ENCODE measurements at places on chromosomes 13 and 19.

- DNase-seq, result no peak
Observed at GRCh38 chr13:39531646-39532045, 71.3 kb downstream of the LHFPL6 start.

- DNase-seq, result no peak
Observed at GRCh38 chr13:100987948-100988347, 313.4 kb upstream of the TMTC4 start.

DNA sequence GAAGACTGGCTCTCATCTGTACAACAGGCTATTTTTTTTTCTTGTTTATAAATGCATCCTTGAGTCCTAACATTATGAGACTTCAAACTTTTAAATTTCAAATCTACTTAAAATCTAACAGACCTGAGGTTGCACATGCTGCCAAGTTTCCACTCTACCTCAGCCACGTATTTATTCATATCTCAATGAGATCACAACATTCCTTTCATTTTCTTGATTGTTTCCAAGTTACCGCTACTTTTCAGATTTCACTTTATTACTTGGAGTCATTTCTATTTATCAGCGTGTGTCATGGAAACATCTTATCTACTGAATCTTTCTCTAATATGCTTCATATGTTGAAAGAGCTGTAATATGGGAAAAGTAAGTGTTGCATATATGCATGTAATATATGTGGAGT lies 1257.5 kb upstream of the ATXN8OS start:
- no peak for DNase-seq

DNA sequence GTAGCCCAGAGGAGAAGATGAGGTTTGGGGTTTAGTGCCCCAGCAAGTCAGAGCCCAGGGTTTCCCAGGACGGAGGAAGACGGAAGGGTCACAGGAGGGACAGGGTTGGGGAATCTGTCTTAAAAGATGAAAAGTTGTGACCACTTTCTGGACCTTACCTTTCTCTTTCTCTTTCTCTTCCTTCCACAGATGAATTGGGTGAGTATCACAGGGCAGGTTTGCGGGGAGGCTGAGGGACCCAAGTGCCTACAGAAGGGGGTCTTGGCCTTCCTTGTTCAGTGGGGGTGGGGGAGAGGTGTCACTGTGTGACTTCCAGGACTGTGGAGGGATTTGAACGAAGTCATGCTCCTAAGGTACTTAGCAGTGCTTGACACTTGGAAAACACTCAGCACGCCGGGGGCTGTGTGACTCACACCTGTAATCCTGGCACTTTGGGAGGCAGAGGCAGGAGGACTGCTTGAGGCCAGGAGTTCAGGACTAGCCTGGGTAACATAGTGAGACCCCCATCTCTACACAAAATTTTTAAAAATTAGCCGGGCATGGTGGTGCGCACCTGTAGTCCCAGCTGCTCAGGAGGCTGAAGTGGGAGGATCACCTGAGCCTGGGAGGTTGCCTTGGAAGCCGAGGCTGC lies 8.5 kb downstream of the RELB start:
- no peak for DNase-seq

DNA sequence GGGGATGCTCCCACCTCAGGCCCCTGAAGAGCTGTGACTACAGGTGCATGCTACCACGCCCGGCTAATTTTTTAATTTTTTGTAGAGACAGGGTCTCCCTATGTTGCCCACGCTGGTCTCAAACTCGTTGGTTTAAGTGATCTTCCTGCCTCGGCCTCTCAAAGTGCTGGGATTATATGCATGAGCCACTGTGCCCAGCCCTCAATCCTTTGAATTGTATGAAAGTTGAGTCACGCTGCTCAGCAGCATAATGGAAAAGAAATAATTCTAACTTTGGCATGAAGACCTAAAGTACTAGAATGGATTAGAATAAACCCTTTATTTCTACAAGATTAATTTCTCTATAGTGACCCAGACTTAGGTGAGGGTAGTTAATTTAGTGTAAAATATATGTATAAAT lies 42.4 kb downstream of the MRPS31 start:
- no peak for DNase-seq

DNA sequence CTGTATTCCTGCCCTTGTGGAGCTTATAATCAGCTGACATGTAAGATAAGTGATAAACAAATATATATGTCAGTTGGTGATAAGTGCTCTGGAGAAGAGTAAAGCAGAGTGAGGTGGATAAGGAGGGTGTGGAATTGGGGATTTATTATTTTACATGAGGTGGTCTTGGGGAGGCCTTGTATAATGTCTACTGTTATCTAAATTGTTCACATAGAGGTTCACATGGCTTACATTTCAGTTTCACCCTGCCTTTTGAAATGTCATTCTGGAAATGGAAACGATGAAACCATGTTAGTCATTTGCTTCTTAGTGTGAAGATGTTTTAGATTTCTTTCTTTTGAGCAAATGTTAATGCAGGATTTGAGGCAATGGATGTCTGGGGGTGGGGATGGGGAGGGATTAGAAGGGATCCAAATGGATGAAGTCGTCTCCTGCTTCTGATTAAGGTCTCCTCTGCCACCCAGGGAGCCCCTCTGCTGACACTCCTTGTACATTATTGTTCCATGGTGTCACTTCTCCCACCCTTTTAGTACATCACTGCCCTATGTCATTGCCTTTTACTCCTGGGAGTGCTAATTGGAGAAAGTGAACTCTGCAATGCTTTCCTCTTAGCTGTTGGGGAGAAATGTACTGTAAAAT lies 14.0 kb downstream of the B3GLCT start:
- no peak for DNase-seq

DNA sequence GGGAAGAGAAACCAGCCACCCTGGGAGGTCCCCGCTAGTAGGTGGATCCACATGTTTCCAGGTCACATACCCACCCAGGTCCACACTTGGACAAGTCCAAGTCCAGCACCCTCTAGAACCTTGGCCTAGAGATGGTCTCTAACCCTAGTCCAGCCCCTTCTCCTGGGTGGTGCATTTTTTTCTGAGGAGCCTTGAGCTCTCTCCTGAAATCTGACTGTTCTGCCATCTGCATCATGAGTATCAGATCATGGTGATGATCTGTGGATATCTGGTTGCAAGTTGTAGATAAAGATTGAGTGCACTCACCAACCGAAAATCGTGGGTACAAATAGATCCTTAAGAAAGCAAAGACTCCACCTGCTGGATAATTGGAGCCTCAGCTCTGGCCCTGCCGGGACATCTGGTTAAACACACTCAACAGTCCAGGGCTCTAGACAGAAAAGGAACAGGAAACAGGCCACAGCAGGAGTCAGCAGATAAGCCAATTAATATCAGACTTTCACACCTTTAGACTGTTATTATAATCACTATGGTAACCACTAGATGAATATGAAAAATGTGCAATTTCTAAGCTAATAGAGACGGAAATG lies 41.1 kb downstream of the GPR12 start:
- DNase-seq, result no peak

GRCh38 chr13:44447783-44448321 lies 74.2 kb downstream of the SERP2 start:
- no peak for DNase-seq

GRCh38 chr19:6032381-6032780 lies 54.4 kb upstream of the RANBP3 start:
- DNase-seq, result no peak

- DNase-seq, result no peak
Observed at GRCh38 chr19:56808717-56809392, 31.7 kb downstream of the PEG3 start.

GRCh38 chr19:55467236-55468053 lies 2.9 kb upstream of the C19orf85 start:
- DNase-seq, result peak; percentile 48

- DNase-seq, result no peak
Observed at GRCh38 chr13:107553838-107554237, 661.5 kb downstream of the LIG4 start.

DNA sequence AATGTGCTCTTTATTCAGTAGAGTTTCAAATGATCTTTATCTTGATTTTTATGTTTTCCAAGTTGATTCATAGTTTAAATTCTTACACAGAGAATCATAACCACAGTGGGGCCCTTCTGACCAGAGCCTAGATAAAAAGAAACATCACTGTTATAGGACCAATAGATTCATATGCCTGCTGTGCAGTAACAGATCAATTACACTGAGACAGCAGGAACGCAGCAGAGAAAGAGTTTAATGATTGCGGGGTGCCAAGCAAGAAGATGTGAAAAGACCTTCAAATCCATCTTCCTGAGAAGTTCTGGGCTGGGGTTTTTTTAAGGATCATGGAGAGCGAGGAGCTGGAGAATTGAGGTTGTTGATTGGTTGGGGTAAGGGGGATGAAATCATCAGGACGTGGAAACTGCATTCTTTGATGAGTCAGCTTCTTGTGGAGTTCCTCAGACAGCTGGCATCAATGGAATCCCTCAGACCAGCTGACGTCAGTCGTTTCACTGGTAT lies 346.6 kb downstream of the TBC1D4 start:
- no peak for DNase-seq

- DNase-seq, result no peak
Observed at GRCh38 chr13:99969919-99970650, 1.5 kb downstream of the ZIC5 start.

DNA sequence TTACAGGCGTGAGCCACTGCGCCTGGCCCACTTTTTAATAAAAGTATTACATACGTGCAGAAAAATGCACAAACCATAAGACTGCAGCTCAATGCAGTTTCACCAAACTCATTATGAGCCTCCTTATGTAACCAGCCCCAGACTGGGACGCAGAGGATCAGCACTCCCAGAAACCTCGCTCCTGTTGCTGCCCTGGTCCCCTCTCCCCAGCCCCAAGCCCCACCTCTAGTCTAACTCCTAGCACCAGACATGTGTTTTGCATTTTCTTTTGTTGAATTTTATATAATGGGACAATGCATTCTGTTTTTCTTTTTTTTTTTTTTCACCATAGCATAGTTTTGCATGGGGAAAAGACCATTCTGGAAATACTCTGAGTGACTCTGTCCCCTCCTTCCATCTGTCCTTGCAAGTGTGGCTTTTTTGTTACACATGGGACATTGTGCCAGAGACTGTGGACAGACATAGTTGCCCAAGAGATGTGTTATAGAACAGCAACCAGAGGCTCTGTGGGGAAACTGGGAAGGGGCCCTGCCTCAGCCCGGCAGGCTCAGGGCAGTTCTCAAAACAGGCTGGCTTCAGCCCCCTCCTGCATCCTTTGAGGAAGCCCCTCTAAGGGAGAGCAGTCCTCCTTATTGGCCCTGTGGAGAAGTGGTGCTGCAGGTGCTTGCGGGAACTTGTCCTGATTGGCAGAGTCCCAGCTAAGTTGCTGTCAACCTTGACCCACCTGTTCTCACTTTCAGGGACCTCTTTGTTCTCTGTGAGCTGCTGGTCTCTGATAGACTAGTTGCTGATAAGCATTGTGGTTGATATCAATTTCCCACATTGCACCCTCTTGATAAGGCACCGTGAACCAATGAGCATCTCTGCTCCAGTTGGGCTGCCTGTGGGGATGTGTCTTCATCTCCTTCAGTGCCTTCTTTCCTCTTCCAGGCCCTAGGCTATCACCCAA lies 13.8 kb upstream of the OLFM4 start:
- DNase-seq, result no peak

DNA sequence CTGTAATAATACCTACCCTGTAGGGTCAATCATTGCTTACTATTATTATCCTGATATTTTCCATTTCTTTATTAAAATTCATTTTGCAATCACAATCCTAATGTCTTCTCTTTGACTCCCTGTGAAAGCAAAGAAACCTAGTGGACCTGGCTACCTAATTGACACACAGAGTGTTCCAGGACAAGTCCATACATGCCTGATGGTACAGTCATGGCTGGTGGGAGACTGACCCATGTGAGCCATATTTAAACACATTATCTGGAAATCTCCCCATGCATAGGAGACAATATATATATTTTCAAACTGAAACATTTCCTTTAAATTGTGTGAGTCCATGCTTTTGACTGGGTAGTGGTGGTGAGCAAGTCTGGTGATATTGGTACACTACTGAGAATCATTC lies 230.6 kb upstream of the DACH1 start:
- DNase-seq, result no peak

DNA sequence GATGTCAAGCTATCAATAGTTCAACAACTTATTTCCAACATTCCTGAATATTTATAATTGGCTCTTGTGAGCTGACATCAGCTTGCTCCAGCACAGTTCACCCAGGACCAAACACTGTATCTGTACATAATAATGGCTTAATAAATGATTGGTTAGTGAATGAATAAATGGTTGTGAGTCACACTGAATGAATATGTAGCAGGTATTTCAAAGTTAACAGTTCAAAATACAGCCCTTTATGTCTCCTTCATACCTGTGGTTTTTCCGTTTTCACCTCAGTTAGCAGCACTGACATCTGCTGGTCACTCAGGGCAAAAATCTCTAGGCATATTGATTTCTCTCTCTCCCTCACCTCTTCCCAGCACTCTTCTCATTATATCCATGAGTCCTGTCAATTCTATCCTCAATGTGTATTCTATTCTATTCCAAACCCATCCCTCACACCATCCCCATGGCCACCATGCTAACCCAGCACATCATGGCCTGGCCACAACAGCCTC lies 76.3 kb downstream of the PEG3 start:
- no peak for DNase-seq

DNA sequence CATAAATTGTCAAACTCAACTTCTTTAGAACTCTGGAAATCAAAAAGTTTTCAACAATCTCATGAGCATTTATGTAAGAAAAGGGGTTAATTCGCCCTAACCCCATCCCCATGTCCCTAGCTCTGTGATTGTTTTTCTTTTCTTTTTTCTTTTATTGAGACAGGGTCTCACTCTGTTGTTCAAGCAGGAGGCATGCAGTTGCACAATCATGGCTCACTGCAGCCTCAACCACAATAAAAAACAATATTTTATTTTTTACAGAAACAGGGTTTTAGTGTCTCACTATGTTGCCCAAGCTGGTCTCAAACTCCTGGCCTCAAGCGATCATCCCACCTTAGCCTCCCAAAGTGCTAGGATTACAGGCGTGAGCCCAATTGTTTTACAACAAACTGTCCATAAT lies 16.7 kb downstream of the VWA8 start:
- DNase-seq, result no peak

DNA sequence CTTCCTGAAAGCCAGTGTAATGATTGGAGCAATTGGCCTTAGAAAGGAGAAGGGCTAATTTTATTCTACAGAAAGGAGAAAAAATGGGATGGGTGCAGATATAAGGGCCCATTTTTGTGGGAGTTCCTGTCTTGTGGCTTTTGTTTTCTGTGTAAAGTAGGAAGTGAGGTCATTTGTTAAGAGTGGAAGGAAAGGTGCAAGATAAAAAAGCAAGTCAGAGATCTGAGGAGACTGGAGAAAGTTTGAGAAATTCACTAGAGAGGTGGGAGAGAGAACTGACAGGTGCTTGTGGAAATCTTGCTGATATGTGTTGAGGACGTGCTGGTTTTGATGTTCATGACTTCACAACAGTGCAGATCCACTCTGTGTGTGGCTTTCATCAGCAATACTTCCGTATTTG lies 349.4 kb downstream of the DLEU7 start:
- no peak for DNase-seq

- no peak for DNase-seq
Observed at GRCh38 chr19:39595950-39596349, 6.4 kb upstream of the LGALS13 start.

- DNase-seq, result no peak
Observed at GRCh38 chr13:24207841-24208667, 47.5 kb downstream of the SPATA13 start.

All from activated effector memory CD4-positive, alpha-beta T cell treated with Interleukin-2 at 50 U/mL for 16 hours (primary cell).